ENCODE measurements at places on chromosomes 3 and 15.

DNA sequence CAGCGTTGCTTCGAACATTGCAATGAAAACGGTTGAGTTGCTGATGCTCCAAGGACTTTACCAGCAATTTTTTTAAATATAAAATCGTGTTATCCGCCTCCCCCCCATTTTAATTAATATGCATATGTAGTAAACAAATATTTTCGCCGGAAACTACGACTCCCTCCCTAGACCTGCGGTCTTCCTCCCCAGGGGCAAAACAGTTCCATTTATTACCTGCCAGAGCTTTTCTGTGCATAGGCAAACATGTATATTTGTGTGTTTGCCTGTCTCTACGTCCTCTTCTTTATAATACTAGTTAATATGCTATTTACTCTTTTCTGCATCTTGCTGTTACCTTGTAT, 593 bp upstream of the RSL24D1 start:
- no peak for DNase-seq

- DNase-seq = no peak
Observed at GRCh38 chr3:120801484-120801883, 58.9 kb downstream of the GTF2E1 start.

DNA sequence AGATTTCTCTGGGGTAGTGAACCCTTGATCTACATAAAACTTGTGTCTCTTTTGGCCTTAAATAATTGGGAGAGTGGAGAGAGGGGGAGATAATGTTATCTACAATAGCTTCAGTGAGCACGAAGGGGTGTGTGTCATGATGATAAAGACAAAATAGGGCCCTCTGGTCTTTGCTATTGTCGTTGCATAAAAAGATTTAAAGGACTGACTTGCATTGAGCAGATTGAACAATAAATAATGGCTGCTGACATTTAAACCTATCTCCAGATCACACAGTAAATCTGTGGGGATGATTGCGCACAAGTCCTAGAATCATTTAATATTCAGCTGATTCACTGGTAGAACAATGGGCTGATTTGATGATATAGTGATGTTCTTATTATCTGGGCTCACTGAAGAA, 71.3 kb upstream of the GAP43 start:
- no peak for DNase-seq

DNA sequence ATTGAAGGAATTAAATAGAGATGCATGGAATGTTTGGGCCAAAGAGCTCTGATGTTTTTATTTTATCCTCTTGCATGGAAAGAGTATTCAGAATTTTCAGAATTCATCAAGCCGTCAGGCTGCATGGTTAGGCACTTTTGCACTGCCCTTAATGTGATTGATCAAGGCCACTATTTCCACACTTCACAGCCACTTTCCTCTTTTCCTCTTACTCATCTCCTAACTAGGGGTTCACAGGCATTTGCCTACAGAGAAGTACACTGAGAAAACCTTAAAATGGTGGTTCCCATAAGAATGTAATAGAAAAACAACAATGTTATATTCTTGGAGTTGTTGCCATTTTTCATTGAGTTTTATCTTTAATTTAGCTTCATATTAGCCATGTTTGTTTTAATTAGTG, 10.9 kb downstream of the SLC35A5 start:
- DNase-seq = no peak

GRCh38 chr3:108603691-108604090, 14.2 kb downstream of the DZIP3 start:
- DNase-seq = no peak

DNA sequence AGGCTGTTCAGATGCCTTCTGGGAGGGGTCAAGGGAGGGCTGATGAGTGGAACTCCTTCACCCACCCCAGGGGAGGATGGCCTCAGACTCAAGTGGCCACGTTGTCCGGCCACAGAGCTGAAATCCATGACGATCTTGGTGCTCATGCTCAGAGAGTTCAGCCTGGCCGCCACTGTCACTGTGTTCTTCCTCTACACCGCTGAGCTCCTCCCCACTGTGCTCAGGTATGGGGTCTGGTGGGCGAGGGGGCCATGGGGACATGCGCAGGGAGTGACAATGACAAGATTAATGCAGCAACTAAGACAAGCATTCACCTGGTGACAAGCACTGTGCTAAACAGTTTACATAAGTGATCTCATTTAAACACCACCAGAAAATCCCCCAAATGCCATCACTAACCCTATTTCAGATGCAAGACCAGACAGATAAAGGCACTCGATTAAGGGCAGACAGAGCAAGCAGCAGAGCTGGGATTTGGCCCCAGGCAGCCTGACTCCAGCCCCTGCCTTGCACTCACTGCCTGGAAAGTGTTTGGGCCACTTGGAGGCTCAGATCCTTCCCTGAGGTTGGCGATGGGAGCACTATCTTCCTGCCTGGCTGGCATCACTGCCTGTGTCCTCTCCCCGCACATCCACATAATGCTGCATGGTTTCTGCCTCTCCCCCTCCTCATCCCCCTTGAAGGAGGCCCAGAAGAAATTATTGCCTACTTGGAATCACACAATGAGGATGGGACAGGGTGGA, 30.9 kb upstream of the XYLB start:
- no peak for DNase-seq

GRCh38 chr15:100808691-100809090, 70.9 kb upstream of the ALDH1A3 start:
- no peak for DNase-seq

GRCh38 chr3:182215881-182216280, 504.2 kb downstream of the SOX2 start:
- DNase-seq = no peak

DNA sequence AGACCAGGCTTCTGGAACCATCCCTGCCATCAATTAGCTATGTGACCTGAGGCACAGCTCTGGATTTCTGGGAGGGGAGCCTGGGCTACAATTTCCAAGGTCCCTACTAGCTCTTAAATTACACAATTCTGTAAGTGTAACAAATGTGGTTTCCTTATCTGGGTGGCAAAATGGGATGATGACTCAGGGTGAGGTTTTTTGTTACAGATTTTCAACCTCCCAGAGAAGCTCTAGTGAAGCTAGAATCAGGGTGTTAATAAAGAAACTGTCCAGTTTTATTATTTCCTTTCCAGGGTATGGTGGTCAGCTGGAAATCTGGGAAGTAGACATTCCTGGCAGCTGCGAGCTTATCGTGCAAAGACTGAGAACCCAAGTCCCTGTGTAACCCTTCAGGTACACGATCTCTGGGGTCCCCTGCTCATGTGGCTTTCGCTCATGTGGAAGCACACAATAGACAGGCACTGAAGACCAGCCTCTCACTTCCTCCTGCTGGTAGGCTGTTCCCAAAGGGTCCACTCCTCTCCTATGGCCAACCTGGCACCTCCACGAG, 7.3 kb downstream of the RAB27A start:
- no peak for DNase-seq

- no peak for DNase-seq
Observed at GRCh38 chr3:133049491-133049890, 11.3 kb downstream of the TMEM108 start.

DNA sequence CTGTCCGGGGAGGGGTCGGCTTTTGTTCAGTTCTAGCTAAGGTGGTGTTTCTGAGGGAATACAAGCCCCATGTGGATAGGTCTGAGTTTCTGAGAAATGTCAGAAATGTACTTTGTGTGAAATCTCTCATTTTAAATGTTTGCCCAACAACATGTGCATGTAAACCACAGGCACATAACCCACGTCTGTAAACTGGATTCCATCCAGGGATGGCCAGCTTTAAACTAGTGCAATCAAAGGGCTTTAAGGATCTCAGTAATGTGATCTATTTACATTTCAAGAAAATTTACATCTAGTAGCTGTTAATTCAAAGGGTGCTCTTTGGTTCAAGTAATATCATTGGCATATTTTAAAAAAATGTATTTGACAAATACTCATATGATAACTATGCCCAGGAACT, 52.0 kb downstream of the POLR2M start:
- no peak for DNase-seq

GRCh38 chr3:18153571-18154173, 271.5 kb downstream of the SATB1 start:
- no peak for DNase-seq

DNA sequence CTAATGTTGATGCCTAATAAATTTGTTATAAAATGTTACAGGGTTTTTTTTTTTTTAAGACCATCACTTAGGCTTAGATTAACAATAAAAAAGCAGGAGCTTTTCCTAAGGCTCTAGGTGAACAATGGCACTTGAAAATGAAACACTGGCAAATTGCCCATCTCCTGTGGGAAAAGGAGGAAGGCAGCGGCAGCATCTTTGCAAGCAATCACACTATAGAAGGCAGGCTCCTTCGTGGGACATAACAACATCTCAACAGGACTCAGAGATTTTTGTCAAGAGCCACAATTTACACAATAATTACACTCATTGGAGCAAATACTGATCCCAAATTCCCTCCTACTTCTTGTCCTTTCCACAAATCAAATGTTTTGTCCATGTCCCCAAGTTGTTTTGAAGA, 646.7 kb downstream of the ROBO2 start:
- DNase-seq = no peak

DNA sequence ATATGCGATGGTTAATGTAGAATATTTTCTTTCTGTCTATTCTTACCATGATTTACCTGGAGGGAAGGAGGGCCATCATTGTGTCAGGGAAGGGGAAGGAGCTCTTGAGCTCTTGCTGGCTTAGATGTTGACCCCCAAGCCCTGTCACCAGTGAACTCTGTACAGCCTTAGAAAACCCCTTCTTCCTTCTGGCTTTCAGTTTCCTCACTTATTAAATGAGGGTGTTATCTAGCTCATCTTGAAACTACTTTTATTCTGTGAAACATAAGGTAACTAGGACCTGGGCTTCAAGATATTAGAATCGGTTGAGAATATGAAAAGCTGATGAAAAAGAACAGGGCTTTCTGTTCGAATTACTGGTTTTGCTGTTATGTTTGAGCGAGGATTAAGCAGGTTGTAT, 25.1 kb upstream of the UTS2B start:
- no peak for DNase-seq

GRCh38 chr3:123636431-123636841, 51.6 kb upstream of the HACD2 start:
- no peak for DNase-seq

GRCh38 chr15:74130849-74131627, 652 bp downstream of the ISLR2 start:
- DNase-seq = no peak

GRCh38 chr15:47587940-47588802, 129.1 kb upstream of the SEMA6D start:
- no peak for DNase-seq

GRCh38 chr15:37015035-37015434, 85.3 kb downstream of the MEIS2 start:
- no peak for DNase-seq

DNA sequence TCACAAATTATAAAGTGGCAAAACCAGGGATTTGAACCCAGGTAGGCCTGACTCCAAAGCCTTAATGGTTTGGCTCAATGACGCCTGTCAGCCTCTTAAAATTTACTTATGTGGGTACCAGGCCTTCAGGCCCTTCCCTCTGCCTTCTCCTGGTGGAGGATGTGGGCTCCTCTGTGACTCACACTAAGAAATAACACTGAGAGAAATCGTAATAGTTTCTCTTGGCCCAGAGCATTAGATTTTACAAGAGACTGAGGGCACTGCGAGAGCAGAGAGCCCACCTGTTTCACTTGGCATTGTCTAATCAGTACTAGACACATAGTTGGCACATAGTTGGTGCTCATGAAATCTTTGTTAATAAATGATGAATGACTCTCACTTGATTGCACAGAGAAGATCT, 505.2 kb downstream of the SHQ1 start:
- DNase-seq = no peak

DNA sequence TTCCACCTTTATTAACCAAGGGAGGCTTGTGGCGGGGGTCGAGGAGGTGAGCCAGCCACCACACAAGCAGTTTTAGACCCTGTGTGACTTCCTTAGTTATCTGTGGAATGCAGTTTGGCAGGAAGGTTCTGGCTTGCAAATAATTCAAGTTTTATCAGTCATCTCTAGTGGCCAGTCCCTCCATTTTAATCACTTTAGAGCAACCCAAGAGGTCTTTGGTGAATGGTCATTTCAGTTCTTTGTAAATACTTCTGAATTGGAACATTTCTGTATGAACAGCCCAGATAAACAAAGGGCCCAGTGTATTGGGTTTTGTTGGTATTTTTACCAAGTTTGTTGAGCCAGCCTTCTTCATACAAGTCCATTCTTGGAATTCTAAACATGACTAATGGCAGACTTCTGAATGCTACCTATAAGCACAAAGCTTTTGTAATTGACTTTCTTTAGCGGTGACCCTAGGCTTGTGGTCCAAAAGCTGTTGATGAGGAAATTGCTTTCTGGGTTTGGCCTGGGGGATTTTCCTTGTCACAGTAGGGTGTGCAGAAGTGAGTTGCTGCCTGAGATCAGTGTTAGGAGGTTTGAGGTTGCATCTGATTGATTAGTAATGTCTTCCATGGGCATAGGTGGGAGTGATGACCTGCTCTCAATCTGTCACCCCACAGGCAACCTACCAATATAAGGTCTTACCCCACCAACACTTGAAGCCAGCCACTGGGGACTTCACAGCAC, 193.3 kb upstream of the TOPAZ1 start:
- no peak for DNase-seq

DNA sequence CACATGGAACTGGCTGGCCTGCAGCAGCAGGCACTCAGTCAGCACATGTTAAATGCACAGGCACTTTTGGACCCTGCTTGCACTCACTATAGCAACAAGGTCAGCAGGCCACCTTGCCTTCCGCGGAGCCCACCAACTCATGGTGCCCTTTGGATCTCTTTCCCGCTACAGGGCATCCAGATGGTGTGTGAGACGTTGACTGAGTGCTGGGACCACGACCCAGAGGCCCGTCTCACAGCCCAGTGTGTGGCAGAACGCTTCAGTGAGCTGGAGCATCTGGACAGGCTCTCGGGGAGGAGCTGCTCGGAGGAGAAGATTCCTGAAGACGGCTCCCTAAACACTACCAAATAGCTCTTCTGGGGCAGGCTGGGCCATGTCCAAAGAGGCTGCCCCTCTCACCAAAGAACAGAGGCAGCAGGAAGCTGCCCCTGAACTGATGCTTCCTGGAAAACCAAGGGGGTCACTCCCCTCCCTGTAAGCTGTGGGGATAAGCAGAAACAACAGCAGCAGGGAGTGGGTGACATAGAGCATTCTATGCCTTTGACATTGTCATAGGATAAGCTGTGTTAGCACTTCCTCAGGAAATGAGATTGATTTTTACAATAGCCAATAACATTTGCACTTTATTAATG, 85.0 kb downstream of the TGFBR2 start:
- no peak for DNase-seq

DNA sequence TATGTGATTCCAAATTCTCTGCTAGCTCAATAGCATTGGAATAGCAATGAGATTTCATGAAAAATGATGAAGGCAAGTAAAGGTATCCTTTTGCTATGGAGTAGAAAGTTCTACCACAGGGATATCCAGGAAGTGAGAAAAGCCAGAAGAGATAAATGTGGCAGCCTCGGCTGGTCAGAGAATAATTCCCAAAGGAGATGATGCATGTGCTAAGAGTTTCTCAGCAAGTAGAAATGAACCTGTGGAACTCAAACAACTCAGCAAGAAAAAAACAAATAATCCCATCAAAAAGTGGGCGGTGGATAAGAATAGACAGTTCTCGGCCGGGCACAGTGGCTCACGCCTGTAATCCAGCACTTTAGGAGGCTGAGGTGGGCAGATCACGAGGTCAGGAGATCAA, 38.2 kb downstream of the ALS2CL start:
- DNase-seq = no peak
